ENCODE measurements at places on chromosomes 7 and 10.

DNA sequence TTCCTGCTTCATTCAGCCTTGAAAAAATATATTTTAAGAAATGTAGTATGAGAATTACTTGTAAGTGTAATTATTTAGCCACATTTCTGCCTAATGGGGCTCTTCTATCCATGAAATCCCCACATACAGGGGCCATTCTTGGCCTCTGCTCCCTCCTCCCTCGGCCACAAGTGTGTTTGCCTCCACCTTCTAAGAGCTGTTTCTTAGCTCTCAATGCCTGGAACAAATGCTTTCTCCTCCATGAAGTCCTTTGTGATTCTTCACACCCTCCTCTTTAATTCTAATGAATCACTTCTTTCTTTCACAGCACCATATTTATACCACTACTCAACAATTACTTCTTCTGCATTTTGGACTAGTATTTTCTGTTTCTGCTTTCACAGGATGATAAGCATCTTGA lies 88.8 kb upstream of the BET1 start:
- DNase-seq: no peak

GRCh38 chr7:135933509-135934188 lies 43.5 kb downstream of the MTPN start:
- DNase-seq: no peak

DNA sequence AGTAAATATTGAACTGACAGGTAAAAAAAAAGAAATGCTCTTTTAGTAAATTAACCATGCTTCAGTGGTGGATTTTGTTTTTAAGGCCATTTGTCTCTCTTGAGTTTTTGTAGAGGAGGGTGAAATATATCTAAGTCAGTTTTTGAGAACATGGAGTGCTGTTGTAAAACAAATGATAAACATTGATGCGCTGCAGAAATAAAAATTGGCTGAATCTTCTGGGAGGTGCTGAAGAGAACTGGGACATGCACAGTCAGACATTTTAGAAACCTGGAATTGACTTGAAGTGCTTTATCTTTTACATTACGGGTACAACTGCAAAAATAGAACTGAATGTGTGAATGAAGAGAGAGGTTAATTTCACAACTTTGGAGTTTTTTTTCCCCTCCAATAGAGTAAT lies 203.0 kb upstream of the HDAC9 start:
- no peak for DNase-seq

DNA sequence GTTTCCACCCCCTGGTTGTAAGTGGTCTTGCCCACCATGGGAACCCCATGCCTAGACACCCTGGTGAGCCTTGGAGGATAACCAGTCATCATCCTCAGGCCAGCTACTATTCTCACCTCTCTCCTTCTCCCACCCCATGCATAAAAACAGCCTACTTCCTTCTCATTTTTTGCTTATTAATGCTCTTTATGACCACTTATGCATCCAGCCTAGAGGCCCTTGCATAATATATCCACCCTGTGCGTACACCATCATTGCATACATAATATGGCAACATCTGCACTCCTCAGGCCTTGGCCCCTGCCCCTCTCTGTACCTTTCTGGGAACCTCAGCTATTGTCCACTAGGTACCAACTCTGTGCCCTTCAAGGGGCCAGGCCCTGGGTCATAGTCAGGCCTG lies 91.0 kb downstream of the CDH23 start:
- DNase-seq: no peak

- no peak for DNase-seq
Measured at GRCh38 chr7:2052657-2053048, 180.1 kb downstream of the MAD1L1 start.

Measured in endodermal cell (in vitro differentiated cells).